Activated T-helper 1 cell treated with anti-CD3 and anti-CD28 coated beads, Interleukin-2, amount 50 U/mL, for 16 hours (primary cell): ENCODE measurements at places on chromosomes 5 and 9.

DNA sequence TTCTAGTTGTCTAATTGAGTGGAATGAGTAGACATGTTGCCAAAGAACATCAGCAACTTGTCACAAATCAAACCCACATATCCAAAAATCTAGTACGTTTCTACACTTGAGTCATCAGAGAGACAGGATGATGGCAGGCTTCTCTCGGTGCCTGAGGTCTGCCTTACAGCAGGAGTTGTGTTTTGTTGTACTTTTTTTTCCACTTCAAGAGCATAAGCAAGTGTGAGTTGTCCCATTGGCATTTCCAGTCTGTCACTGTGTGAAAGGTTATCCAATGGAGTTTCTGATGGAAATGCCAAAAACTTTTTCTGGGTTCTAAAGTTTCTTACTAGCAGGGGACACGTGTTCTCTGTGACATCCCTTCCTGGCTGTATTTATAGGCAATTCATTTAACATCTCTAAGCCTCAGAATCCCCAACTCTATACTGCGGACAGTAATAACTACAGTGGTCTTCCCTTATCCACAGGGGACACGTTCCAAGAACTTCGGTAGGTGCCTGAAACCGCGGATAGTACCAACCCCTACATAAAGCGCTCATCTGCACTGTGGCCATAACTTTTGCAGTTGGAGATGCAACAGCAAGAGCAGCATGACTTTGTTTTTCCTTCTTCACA lies 246.5 kb downstream of the SYK start:
- DNase-seq: no peak

- DNase-seq: no peak
Measured at GRCh38 chr5:153118018-153118417, 372.5 kb upstream of the GRIA1 start.

- no peak for DNase-seq
Measured at GRCh38 chr9:101225271-101225670, 159.5 kb downstream of the BAAT start.

DNA sequence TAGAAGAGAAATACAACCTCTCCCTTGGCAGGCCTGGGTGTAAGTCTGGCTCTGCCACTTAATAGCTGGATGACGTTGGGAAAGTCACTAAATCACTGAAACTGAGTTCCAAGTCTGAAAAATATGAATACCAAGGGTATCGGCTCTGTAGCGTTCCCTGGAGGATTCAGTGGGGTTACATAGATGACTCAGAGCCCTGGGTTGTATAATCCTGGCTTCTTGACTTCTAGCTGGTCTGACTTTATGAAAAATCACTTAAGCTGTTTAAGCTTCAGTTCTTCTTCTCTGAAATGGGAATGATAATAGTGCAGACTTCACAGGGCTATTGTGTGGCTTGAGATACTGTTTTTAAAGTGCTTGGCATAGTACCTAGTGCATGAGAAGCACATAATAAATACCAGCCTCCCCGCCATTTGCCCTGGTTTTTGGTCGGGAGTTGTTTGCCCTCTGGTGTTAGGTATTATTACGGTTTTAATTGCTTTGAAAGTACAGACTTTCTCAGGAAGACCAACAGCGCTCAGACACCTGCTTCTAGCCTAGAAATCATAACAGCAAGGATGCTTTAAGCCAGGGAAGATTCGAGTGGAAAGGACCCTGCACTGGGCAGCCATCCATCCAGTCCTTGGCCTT lies 43.0 kb downstream of the CYFIP2 start:
- no peak for DNase-seq

- DNase-seq: no peak
Measured at GRCh38 chr5:80466669-80467485, 21.0 kb upstream of the FAM151B start.
